EH (cell line): ENCODE measurements at places on chromosomes 4 and X.
A peak's percentile ranks its signal among the peaks of the same experiment; 100 is the strongest.

GRCh38 chr4:62004881-62005280 is 804.8 kb downstream of the ADGRL3 start:
- no peak for DNase-seq

GRCh38 chrX:9591496-9591895 is 126.6 kb downstream of the TBL1X start:
- no peak for DNase-seq

DNA sequence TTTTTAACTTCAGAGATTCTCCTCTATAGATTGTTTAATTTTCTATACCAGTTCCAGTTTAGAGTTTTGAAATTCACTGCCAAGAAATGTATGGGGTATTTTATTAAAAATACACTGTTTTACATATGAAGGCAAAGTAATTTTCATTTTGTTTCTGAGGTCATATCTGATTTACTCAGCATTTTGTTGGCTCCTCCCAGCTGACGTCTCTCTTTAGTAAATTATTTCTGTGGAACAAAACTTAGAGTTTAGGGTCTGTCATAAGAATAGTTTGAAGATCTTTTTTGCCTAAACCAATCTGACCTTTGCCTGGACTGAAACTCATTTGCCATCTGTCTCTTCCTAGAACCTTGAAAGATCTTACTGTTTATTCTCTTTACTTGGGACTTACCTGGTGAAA is 16.9 kb downstream of the FNIP2 start:
- DNase-seq = no peak

DNA sequence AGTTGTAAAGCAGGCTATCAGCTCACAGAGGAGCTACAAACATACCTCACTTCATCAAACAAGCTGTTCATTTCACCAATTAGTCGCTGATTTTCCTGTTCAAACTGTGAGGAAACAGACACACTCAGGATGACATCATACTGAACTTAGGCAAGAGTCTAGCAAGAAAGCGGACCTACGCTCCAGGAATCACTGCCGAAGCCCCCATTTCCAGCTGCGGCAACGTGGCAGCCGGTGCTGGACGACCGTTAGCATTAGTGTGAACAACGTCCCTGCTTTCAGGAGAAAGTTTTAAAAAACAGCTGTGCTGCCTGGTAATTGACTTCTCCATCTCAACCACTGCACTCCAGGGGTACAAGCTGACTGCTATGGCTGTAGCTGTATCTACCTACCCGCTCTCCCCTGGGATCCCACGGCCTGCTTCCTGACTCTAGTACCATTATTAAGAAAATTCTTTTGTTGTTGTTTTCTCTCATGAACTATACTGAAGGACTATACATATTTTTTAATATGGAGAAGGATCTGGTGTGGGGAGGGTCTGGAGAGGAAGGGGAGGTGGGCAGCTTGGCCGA is 38.3 kb downstream of the NSG1 start:
- no peak for DNase-seq

DNA sequence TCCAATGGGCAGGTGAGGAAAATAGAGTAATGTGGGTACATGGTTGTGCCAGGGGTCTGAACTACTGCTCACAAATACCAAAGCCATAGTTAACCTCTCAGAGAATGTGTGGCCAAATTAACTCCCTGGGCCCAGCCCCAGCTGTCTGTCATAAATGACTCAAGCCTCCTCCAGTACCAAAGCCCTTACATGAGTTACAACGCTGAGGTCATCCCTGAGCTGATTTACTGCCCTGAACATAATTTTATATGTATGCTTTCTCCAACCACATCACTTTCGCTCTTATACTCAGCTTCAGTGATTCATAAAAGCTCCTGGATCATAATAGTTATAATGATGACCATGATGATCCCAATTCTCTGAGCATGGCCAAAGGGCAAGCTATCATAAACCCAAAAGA is 283.9 kb downstream of the NKX6-1 start:
- no peak for DNase-seq

DNA sequence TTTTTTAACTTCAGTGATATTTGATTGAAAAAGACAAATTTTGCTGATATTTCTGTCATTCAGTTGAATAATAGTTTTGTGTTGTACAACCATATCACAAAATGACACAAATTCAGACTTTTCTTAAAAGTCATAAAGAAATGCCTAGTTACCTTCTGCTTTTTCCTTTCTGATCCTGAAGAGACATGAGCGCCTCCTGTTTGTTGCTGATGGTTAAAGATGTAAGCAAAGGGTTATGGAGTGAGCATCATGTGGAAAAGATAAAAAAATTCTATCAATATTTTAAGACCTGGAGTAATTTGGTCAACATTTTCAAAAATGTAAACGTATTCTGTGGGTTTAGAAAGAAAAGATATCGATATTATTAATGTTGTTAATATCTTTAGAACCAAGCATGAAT is 669.9 kb upstream of the NR3C2 start:
- DNase-seq = no peak

DNA sequence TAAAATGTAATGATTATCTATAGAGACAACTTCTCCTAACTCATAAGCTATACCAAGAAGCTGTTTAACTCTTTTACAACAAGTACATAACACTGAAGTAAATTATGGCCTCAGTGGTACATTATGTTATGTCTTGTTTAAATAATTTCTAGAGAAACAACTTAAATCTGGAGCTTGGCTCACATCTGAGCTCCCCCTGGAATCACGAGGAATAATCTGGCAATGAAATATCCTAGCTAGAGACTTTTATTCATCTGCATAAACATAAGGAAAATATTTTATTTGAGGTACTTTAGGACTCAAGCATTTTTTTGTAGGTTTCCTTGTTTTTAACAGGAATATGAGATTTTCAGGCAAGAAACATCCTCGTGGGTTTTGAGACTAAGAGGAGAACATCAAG is 354.7 kb upstream of the SLC7A11 start:
- DNase-seq = no peak

DNA sequence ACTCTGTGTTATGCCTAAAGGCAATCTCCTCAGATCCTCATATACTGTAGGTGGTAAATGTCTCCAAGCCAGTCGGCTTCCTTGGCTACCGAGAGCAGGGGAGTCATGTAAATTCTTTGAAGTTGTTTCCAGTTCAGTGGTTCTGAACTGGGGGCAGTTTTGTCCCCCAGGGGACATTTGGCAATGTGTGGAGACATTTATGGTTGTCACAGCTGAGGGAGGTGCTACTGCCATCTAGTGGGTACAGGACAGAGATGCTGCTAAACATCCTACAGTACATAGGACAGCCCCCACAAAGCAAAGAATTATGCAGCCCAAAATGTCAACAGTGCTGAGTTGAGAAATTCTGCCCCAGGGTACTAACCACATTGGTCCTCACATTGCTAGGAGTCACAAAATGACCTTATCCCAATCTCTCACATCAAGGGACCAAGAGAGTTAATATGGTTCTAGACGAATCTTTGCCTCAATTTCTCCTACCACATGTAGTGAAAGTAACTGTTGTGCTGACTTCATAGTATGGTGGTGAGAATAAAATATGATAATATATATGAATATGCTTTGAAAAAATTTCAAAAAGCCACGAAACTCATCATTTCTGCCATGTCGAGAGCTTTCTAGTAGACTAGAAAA is 104.4 kb upstream of the ARHGAP24 start:
- DNase-seq = peak; percentile 53

GRCh38 chrX:16855363-16856075 is 14.6 kb downstream of the RBBP7 start:
- no peak for DNase-seq

- peak; percentile 62 for DNase-seq
Measured at GRCh38 chrX:134753718-134754008, 95.4 kb upstream of the PLAC1 start.

DNA sequence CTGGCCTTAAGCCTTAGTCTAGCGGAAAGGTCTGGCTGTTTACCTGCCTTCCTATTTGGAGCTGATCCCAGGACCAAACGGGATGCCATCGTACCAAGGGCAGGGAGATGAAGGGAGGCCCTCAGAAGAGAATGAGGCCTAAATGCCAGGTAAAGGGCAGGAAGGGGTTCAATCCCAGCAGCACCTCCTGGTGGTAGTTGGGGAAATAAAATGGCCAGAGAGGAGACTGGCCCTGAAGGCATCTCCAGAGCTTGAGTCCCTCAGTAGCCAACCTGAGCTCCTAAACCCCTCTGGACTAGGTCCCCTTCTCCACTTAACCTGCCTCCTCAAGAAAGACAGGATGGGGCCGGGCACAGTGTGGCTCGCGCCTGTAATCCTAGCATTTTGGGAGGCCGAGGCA is 53.7 kb downstream of the KDM5C start:
- no peak for DNase-seq

DNA sequence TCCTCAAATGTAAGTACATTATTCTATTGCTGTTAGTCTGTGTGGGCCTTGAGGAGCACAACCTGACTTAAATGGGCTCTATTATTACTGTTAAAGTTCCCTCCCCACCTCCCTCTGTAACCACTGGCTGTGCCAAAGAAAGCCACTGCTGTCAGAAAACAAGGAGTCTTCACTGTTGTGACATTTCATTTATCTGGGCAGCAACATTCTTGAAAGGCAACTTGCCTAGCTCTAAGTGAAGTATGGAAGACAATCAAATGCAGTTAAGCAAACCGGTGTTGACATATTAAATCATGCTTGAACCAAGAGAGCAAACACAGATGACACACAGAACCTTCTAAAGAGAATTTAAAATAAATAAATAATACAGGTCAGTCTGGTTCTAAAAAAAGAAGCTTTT is 81.0 kb downstream of the EPHA5 start:
- DNase-seq = no peak

- peak; percentile 40 for DNase-seq
Measured at GRCh38 chr4:8248091-8248490, 21.5 kb upstream of the HTRA3 start.

GRCh38 chrX:67114635-67115034 is 429.2 kb upstream of the AR start:
- DNase-seq = no peak

- DNase-seq = no peak
Measured at GRCh38 chrX:12919051-12919450, 12.6 kb downstream of the TLR8 start.

- DNase-seq = no peak
Measured at GRCh38 chr4:182261651-182262223, 18.5 kb downstream of the TENM3 start.

- peak; percentile 68 for DNase-seq
Measured at GRCh38 chr4:139603576-139604410, 47.8 kb upstream of the SETD7 start.

DNA sequence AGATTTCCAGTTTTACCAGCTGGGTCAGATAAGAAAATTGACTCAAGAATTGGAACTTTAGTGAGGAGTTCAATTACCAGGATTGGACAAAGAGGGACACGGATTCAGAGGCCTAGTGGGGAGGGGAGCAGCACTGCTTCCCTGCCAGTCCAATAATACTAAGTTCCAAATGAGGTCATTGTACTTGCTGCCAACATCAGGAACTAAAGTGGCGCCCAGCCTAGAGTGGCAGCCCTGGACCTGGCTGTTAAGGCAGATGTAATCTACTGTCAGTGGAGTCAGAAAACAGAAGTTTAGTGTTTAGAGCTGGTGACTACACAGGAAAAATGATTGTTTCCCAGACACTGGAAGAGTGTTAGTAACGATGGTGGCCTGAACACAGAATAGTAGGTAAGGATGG is 42.7 kb upstream of the RAPGEF2 start:
- DNase-seq = no peak

DNA sequence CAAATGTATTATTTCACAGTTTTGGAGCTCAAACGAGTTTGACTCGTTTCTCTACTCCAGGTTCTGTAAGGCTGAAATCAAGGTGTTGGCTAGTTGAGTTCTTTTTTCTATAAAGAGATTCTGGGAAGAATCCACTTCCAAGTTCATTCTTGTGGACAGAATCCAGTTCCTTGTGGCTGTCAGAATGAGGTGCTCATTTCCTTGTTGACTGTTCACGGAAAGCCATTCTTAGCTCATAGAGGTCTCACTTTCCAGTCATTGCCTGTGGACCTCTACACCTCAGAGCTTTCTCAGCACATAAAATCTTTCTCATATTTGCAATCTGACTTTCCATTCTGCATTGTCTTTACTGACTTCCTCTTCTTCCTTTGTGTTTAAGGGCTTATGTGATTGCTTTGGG is 62.9 kb downstream of the SYTL5 start:
- no peak for DNase-seq

GRCh38 chr4:54566608-54567007 is 91.1 kb upstream of the KIT start:
- no peak for DNase-seq

DNA sequence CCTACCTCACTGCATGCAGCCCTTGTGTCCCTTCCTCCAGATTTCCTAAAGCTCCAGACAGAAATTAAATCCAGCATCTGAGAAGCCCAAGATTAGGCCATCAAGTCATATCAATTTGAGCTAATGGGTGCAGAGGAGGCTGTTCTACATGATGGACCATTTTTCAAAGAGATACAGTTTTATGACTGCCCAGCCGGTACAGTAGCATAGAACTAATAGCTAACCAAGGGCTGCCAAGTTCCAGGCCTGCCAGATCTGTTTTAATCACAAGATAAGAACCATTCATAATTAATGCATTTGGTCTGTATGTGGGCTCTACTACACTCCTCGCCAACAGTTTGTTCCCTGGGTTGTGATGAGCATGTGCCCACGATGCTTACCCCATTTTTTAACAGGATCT is 73.9 kb upstream of the PLAC1 start:
- no peak for DNase-seq

GRCh38 chrX:111167334-111167733 is 71.3 kb downstream of the PAK3 start:
- no peak for DNase-seq

DNA sequence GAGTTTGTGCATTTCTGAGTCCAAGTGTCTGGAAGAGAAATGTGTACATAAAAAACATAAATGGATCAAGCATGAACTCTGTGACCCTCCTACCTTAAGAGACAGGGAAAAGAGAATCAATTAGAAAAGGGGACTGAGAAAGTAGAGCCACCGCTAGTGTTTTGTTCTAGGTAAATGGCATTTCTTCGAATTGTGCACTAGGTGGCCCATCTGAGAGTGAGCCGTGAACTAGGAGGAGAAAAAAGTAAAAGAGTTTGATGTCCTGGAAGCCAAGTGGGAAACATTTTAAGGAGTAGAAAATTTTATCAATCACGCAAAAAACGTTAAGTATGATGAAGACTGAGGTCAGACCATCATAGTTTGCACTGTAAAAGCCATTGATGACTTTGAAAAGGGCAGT is 55.1 kb downstream of the NAF1 start:
- peak; percentile 5 for DNase-seq

GRCh38 chrX:155632431-155633100 is 19.8 kb upstream of the TMLHE start:
- DNase-seq = peak; percentile 8

GRCh38 chrX:113058634-113059033 is 218.0 kb upstream of the AMOT start:
- DNase-seq = no peak

- peak; percentile 0 for DNase-seq
Measured at GRCh38 chrX:30468471-30468870, 109.1 kb downstream of the TASL start.

- no peak for DNase-seq
Measured at GRCh38 chr4:117001077-117001476, 84.3 kb downstream of the TRAM1L1 start.
